ENCODE measurements at places on chromosomes 11 and 22.

- DNase-seq: no peak
Observed at GRCh38 chr11:3103076-3103475, 45.9 kb upstream of the CARS1 start.

GRCh38 chr11:132782102-132782501 lies 750.2 kb downstream of the OPCML start:
- no peak for DNase-seq

GRCh38 chr11:10490398-10491241 lies 35.6 kb downstream of the AMPD3 start:
- DNase-seq: no peak

DNA sequence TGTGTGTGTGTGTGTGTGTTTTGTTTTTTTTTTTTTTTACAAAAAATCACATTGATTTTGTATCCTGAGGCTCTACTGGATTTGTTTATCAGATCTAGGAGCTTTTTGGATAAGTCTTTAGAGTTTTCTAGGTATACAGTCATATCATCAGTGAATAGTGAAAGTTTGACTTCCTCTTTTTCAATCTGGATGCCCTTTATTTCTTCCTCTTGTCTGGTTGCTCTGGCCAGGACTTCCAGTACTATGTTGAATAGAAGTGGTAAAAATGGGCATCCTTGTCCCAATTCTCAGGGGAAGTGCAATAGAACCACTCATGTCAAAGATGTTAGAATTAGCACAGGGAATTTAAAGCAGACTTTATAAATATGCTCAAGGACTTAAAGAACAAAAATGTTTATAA lies 32.6 kb upstream of the PRDM11 start:
- DNase-seq: no peak

DNA sequence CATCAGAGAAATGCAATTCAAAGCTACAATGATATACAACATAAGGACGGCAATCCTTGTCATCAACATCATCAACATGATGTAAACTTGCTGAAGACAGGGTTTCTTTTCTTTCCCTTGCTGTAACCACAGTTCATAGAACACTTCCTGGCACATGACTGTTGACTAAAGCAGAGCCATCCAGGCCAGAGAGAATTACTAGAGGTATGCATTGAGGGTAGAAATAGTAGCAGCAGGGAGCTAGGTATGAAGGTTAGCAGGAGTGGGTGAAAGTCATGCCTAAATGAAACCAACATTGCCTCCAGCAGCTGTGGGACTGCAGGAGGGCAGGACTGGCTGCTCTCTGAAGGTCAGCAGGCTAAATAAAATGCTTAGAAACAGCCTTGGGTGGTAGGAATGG lies 103.7 kb downstream of the LRRC32 start:
- no peak for DNase-seq

DNA sequence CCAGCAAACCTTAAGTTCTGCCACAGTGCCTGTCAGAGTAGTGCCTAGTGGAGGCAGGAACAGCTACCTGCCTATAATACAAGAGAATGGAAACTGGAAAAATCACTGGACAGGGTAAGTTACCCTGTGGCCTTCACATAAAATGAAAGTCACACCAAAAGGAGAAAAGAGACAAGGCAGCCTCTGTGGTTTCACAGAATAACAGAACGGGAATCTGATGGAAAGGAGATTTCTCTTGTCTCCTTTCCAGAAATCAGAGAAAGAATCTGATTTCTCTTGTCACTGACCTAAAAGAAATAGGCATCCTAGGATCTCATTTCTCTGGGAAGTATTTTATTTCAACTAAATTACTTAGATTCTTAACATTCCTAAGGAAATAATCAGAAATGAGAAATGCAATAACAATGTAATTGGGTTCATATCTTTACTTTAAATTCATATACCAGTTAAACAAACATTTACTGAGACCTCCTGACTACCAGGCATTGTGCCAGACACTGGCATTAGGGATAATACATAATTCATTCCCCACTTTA lies 41.6 kb downstream of the PRCP start:
- no peak for DNase-seq

- DNase-seq: no peak
Observed at GRCh38 chr11:113377681-113378412, 9.7 kb upstream of the ANKK1 start.

- DNase-seq: peak; percentile 28
Observed at GRCh38 chr11:76288166-76288980, 82.1 kb upstream of the WNT11 start.

GRCh38 chr11:94826415-94826814 lies 58.3 kb downstream of the AMOTL1 start:
- DNase-seq: no peak

DNA sequence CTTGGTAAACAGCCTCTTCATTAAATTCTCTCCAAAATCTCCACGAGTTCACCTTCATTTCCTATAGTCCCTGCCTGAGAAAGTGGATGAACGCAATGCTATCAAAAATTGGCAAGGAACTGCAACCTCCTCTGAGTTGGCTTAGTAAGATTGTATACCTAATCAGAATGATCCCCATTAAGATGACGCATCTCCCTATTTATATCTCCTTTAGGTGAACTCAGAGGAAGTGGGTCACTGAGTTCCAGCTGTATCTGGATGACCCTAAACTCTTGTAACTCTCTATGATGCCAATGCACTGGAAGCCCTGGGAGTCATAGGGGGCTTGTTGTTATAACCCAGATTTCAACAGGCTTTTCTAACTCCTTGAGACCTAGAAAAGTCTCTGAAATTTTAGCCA lies 48.2 kb downstream of the OR10A6 start:
- DNase-seq: no peak

- peak; percentile 10 for DNase-seq
Observed at GRCh38 chr11:69126286-69126685, 29.4 kb upstream of the SMIM38 start.

- DNase-seq: no peak
Observed at GRCh38 chr11:1225386-1226225, 2.7 kb downstream of the MUC5B start.
